Natural killer cell (primary cell): ENCODE measurements at places on chromosomes 11 and 22.

GRCh38 chr11:57339328-57339727 is 1.2 kb downstream of the P2RX3 start:
- DNase-seq: no peak

DNA sequence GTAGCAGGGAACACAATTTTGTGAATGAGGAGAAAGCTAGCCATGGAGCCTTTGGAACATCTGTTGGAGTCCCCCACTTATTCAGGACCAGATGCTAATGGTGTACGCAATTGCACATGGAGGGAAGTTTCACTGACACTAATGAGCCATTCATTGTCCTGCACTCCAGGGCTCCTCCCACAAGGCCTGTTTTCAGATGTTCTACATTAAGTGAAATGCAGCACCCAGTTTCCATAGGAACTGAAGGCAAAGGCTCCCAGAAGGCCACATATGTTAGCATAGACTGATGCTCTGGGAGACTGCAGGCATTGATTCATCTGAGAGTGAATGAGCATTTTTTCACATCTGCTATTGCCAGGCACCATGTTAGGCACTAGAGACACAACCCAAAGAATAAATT is 399.5 kb downstream of the ETS1 start:
- no peak for DNase-seq

DNA sequence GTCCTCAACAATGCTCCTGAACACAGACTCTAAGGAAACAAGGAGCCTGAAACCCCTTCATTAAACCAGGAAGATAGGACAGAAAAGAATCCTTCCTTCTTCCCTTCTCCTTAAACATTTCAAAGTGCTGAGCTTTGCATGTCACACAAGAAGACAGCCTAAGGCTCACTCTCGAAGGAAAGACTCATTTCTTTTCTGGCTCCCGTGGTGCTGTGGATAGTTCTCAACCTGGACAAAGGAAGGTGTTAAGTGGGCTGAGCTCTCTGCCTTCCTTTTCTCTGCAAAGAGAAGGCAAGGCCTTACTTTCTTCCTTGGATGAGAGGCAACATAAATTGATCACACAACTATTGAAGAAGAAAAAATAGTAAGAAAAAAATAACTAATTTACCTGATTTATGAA is 452.4 kb upstream of the DDI1 start:
- DNase-seq: no peak

- no peak for DNase-seq
These were observed 68.9 kb upstream of the CAPRIN1 start for GRCh38 chr11:33982661-33983060.

- DNase-seq: no peak
These were observed 231.8 kb downstream of the ETS1 start for GRCh38 chr11:128355558-128355957.

DNA sequence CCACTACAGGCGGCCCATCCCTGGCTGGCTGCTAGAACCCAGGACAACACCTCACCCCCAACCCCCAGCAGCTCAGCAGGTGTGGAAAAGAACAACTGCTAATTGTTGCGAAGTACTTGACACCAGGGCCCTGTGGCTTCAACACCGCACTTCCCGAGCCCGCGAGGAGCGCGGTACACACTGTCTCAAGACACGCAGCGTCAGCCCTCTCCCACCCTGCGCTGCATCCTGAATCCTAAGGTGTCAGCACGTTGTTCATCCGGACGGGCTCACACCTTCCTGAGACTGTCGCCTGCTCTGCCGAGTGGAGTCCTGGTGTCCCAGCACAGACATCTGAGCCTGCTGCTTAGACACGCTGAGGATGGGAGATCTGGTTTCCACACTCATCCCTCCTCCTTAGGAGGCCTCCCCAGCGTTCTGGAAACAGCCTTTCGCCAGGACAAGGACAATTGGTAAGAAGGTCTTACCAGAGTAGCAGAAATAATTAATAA is 1336.2 kb downstream of the BRD1 start:
- DNase-seq: no peak

DNA sequence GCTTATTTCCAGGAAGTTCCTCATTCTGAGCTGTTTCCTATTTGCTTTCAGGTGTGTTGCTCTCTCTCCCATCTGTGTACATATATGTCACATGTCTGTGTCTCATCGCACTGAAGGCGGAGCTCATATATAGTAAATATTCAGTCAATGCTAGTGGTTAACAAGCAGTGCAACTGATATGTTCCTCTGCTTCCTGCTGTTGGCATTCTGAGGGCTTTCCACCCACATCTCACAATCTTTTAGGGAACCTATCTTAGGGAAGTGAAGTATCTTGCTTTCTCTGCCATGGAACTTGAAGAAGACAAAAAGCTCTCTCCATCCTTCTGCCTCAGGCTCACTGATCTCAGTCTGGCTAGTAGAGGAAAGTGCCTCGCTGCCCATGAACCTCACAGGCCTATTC is 139.8 kb downstream of the TTC17 start:
- DNase-seq: no peak

DNA sequence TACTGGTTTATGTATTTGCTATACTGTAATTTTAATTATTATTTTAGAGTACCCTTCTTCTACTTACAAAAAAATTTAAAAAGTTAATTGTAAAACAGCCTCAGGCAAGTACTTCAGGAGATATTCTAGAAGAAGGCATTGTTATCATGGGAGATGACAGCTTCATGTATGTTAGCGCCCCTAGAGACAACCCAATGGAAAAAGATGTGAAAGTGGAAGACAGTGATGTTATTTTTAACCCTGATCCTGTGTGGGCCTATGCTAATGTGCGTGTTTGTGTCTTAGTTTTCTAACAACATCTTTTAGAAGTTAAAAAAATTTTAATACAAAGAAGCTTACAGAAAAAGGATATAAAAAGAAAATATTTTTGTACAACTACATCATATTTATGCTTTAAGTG is 205.0 kb downstream of the FAM76B start:
- DNase-seq: no peak

GRCh38 chr11:4184163-4184916 is 89.7 kb downstream of the RRM1 start:
- DNase-seq: no peak

DNA sequence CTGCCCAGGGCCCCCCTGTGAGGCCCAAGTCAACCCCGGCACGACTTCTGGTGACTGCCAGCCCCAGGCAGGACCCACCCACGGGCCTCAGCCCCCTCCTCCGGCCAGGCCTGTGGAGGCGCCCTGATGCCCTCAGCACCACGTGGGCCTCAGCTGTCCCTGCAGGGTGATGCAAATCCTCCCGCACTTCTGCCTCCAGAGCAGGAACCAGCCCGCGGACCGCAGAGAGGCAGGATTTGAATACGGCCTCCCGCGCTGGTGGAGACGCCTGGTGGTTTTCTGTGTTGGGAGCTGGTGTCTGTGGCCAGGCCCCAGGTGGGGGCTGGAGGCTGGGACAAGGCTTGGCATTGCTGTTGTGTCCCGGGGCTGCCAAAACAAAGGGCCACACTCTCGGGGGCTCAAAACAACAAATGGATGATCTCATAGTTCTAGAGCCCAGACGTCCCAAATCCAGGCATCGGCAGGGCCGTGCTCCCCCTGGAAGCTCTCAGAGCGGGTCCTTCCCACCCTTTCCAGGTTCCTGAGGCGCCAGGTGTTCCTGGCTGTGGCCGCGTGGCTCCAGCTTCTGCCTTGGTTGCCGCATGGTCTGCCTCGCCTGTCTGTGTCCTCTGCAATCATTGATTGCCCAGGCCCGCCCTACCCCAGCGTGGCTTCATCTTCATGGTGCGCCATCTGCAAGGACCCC is 19.4 kb downstream of the TRPM5 start:
- no peak for DNase-seq

DNA sequence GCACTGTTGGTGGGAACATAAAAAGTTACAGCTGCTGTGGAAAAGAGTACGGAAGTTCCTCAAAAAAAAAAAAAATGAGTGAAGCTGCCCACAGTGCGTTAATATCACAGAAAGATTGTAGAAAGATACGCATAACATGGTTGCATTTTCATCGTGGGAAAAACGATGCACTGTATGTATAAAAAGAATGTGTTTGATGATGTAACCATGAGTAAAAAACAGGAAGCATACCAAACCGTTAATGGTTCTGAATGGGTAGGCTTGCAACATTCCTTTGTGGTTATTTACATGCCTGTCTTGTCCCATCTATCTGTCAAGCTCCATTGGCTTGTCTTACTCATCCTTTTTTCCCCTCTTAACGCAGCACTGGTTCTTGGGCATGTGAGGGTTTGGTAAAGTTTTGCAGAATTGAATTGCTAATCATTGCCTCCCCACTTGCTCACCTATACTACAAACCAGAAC is 33.8 kb upstream of the DKK3 start:
- DNase-seq: no peak

- DNase-seq: no peak
These were observed 10.8 kb downstream of the LIF start for GRCh38 chr22:30235687-30236170.

- DNase-seq: peak; percentile 43
These were observed 8.2 kb downstream of the UPB1 start for GRCh38 chr22:24503137-24503842.

DNA sequence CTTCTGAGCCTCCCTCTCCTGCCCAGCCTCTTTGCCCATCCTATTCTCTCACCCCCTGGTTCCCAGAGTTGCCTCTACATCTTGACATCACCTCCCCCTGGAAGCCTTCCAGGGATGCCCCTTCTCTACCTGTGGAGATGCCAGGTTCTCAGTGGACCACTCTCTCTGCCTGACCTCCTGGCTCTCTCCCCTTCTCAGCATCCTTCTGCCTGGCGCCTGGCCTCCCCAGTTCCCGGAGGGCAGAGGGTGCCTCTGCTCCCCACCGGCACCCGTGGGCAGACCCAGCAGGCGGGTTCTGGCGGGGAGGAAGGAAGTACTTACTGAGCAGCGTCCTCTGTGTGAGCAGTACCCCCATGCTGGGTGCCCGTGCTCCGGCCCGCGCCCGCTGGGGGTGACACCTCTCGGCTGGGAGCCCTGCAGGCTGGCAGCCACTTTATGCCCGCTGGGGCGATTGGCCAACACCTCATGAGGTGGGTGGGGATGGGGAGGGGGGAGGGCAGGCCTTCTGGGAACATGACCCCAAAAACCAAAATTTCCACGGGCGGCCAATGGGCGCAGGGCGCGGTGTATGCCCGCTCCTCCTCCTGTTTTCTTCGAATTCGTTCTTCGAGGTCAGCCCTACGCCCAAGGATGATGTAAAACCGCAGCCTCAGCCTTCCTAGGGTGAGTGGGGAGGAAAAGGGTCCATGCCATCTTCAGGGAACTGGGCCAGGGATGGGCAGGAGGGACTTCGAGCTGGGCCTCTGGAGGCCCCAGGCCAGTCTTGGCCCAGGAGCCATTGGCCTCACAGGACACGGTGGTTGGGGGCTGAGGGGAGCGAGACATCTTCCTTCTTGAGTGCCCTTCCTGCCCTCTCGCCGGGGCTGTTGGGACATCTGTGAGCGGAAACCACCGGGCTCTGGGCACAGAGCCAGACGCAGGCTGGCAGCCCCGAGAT is at the start of gene OSM:
OSM (minus strand) TSS at position 407 of the 937 bp plus-strand sequence; CDS start at position 355, 52 bp downstream.
- peak; percentile 91 for DNase-seq

DNA sequence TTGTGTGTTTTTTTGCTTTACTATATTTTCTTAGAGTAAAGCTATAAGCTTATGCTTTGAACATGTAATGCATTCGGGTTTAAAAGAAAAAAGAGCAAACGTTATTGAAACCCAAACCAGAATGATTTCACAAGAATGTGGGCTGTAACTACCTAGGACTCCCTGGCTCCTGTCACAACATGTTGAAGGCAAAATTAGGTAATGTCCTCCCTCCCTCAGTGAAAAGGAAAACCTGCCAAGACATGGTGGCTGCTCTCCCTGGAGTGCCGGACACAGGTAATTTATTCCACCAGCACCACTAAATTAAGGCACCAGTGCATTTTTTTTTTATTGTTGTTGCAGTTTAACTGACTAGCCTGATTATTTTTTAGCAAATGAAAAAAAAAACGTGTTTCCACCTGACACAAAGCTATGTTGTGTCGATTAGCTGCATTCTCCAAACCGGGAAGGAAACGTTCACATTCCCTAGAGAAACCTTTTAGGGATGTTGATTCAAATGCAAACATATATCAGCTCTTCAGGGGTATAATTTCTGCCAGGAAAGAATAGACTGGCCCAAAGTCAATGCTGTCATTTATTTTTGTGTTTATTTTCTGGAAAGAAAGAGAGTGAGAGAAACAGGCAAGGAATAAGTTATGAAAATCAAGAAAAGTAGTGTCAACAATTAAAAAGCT is 134.6 kb downstream of the CCDC34 start:
- DNase-seq: no peak

- DNase-seq: no peak
These were observed 60.0 kb downstream of the SLC22A12 start for GRCh38 chr11:64650923-64651523.

- peak; percentile 99 for DNase-seq
These were observed 642 bp upstream of the CDK2AP2 start for GRCh38 chr11:67508486-67509121.

- no peak for DNase-seq
These were observed 55.6 kb upstream of the LYVE1 start for GRCh38 chr11:10623797-10624761.

- DNase-seq: no peak
These were observed 4.5 kb downstream of the TRIM29 start for GRCh38 chr11:120133216-120134105.

- DNase-seq: no peak
These were observed 494.5 kb downstream of the BRD1 start for GRCh38 chr22:49333206-49333605.

DNA sequence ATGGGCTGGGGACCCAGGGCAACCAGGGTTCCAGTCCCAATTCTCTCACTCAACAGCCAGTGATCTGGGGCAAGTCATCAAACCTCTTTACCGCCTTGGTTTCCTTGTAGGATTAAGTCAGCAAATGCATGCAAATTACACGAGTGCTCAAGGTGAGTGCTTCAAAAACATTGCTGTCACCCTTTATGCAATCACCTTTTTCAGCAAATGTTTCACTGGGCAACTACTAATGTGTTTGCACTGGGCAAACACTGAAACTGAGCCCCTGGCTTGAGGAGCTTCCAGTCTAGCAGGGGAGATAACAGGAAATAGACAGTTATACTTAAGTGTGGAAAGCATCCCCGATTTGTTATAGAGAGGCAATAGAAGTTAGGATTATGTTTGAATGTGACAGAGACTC is 37.7 kb upstream of the DMC1 start:
- no peak for DNase-seq

- peak; percentile 53 for DNase-seq
These were observed 906 bp upstream of the NAA40 start for GRCh38 chr11:63937713-63938478.
